Panc1 (cell line): ENCODE measurements at places on chromosomes 12 and 14.

DNA sequence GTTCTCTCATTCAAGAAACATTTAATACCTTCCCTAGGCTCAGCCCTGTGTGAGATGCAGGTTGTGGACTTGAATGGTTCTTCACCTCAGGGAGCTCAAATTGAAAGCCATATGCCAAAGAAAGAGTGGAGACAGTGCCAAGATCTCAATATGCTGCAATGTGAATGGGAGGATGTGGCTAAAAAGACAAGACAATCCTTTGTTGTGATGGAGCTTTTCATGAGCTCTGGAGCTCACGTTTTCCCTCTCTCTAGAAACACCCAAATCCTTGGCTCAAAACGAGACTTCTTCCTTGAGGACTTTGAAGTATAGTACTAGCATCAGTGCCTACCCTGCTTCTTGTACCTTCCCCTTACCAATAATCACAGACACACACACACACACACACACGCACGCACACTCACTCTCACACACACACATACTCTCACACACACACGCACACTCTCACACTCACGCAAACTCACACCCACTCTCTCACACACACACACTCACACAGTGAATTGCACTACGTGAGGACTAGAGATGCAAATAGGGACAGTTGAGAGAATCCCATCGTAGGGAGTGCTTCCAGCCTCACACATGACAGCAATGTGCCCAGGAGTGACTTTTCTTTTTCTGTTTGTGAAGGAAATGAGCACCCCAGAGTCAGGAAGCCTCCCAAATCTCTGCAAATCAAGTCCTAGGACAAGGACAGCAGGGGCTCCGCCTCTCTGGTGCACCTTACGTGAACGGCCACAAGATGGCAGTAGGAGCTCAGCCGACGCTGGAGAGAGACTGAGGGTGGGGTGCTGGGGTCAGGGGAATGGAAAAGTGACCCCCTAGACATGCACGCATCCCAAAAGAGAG is 231.4 kb downstream of the PCNX1 start:
- DNase-seq: no peak

GRCh38 chr12:89943463-89943862 is 234.8 kb upstream of the ATP2B1 start:
- no peak for DNase-seq

GRCh38 chr14:93005838-93006237 is 82.9 kb downstream of the CHGA start:
- no peak for DNase-seq

- DNase-seq: no peak
These were observed 20.9 kb upstream of the EIF2B2 start for GRCh38 chr14:74981833-74982232.

- DNase-seq: no peak
These were observed 71.2 kb downstream of the TNFAIP2 start for GRCh38 chr14:103194256-103195045.

GRCh38 chr12:116910645-116911451 is at the start of gene FBXW8:
Gene FBXW8, plus strand, starts transcription at chr12:116910950. Its CDS starts 88 bp downstream, at chr12:116911038.
- no peak for DNase-seq

- DNase-seq: no peak
These were observed 65.6 kb downstream of the NCOR2 start for GRCh38 chr12:124501827-124502226.

DNA sequence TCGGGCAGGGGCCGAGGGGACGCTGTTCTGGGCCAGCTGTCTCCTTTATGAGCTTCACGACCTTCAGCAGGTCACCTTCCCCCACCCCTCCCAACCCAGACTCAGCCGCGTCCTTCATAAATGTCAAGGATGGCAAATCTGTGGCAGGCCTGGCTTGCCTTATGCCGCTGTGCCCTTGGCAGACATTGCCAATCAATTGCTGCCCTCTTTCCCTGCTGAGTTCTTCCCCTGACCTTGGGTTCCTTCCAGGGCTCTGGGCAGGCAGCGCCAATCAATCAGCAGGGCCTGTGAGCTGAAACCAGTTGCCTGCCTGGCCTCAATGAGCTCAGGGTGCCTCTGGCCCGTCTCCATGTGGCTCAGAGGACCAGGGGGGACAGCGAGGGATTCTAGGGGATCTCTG is 7.7 kb downstream of the FAM222A start:
- DNase-seq: no peak

GRCh38 chr14:105167303-105168092 is 1.1 kb downstream of the JAG2 start:
- no peak for DNase-seq
